Fibroblast of lung (primary cell): ENCODE measurements at places on chromosomes 2 and 18. TPM values are rescaled to one million over a fixed set of nuclear protein-coding genes. Genes with fewer than 3 reads are reported as not detected.
A peak's percentile ranks its signal among the peaks of the same experiment; 100 is the strongest.

The PLEK gene
- not detected in 2 replicates for total RNA-seq

The SLC4A5 gene
- total RNA-seq, result under 0.01 and 0.17 TPM in 2 replicates

The GPR39 gene
- total RNA-seq, result 0.26 and 1.3 TPM in 2 replicates

The FAM136A gene
- total RNA-seq, result 15.7 and 16.4 TPM in 2 replicates

The CABYR gene
- total RNA-seq, result 5.6 and 14.0 TPM in 2 replicates

The LTBP1 gene
- total RNA-seq, result 190 and 324 TPM in 2 replicates

The AQP12B gene
- total RNA-seq, result not detected in 2 replicates

The NIFK gene
- 45.5 and 47.4 TPM in 2 replicates for total RNA-seq

The IL18RAP gene
- total RNA-seq, result under 0.01 TPM in 1 of 2 replicates, not detected in the other

The GKN2 gene
- not detected in 2 replicates for total RNA-seq

The SERPINB10 gene
- not detected in 2 replicates for total RNA-seq

The SMARCAL1 gene
- total RNA-seq, result 11.8 and 25.1 TPM in 2 replicates

The VWC2L gene
- not detected in 2 replicates for total RNA-seq

The PLCL1 gene
- total RNA-seq, result 0.83 and 1.3 TPM in 2 replicates

The LOXHD1 gene
- total RNA-seq, result not detected in 2 replicates

GRCh38 chr18:37533647-37534584 lies 31.7 kb downstream of the CELF4 start:
- no peak for DNase-seq

DNA sequence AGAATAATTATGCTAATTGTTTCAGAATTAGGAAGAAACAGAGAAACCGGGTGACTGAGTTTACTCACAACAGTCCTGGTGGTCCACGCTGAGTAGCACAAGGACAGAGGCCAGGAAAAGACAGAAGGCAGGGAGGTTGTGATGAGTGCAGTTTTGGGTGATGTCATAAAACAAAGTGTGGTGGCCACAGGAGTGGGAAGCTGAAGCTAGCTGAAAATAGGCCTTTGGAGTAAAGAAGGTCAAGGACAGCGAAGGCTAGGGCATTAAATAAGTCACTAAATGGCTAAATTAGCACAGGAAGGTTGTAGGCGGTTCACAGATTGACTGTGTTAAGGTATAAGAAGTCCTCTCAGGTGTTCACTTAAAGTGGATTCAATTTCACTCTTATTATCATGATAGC lies 120.9 kb upstream of the TTN start:
- DNase-seq, result no peak

DNA sequence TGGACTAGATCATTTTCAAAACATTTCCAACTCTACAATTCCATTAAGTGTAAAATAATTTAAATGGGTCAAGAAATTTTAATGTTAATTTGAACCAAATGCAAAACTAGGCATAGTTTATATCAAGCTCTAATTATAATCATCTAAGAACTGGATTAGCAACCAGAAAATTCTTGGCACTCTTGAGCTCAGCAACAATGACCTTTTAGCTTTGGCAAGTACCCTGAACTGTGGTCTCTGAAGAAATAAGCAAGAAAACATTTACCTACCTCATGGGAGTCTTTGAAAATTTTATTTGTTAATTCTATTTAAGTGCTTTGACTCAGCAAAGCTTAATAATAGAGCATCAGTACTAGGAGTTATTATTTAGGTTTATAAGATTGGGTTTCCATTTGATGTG lies 313.2 kb downstream of the SATB2 start:
- no peak for DNase-seq

- DNase-seq, result no peak
These were observed 115.5 kb downstream of the LAMA1 start for GRCh38 chr18:7002107-7002506.

GRCh38 chr2:88585969-88586368 lies 41.3 kb downstream of the EIF2AK3 start:
- no peak for DNase-seq

DNA sequence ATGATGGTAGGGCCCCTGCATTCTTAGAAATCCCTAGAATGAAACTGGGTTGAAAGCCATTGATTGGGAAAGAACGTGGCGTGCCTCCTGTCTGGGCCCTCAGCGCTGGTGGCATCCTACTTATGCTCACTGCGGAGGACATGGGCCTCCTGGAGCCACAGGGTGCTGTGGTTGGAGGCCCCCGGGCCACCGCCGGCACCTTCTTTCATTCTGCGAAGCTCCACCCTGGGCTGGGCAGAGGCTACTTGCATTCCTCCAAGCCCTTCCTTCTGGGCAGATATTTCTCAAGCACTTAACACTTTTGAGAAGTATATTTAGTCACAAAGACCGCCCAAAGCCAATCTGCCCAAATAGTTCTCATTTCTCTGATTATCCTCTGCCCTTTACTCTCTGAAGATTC lies 311.9 kb downstream of the MYCN start:
- no peak for DNase-seq

GRCh38 chr2:460861-461260 lies 173.0 kb upstream of the ALKAL2 start:
- DNase-seq, result peak; percentile 46

DNA sequence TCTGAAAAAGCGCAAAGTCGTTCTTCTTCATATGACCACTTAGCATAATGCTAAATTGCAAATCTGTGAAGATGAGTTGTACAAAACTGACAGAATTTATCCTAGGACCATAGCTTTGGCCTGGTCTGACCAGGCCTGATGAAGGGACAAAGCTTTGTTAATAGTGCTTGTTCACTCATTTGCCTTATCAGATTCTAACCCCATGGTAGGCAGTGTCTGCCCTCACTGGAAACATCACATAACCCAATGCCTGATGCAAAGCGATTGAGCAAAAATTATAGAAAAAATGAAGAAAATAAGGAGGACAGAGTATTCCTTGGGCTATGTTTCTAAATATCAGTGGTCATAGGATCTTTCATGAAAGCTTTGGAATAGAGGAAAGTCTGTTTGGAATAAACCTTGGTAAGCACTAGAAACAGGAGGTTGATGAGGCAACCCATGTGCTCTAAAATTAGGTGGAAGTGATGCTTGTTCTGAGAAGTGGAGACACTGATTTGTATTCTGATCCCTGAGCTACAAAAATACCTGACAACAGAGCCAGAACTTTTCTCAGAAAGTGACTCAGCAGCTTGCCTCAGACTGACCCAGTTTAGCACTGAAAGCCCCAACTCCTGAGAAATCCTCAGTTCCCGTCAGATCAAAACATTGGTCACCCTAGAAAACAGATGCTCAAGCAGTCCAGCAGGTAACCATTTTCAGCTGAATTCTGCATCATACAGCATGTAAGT lies 131.4 kb upstream of the MAPRE2 start:
- DNase-seq, result peak; percentile 86

DNA sequence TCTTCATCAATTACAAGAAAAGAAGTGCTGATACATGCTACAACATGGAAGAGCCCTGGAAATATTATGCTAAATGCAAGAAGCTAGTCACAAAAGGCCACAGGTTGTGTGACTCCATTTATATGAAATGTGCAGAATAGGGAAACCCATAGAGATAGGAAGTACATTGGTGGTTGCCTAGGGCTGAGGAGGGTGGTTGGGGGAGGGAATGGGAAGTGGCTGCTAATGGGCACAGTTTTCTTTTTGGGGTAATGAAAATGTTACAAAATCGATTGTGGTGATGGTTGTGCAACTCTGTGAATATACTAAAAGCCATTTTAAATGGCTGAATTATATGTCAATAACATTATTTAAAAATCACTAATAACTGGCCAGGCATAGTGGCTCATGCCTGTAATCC lies 24.3 kb upstream of the RESP18 start:
- DNase-seq, result no peak

DNA sequence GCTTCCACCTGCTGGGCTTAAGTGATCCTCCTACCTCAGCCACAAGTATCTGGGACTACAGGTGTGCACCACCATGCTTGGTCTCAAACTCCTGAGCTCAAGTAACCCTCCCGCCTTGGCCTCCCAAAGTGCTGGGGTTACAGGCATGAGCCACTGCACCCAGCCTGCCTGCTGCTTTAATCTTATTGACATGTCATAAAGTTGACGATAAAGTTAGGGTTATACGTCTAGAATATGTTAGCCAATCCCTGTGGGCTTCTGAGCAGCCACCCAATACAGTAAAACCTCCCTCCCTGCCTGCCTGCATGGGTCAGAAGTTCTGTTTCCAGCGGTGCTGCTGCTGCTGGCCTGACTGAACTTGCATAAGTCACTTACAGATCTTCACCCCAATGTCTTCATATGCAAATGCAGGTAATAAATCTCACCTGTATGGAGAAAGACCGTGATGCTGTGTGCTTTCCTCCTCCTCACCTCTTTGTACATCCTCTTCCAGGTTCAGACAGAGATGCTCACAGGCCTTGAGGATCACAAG lies 30.1 kb downstream of the TGIF1 start:
- no peak for DNase-seq

- no peak for DNase-seq
These were observed 59.4 kb downstream of the FMNL2 start for GRCh38 chr2:152394326-152394725.

GRCh38 chr2:193240752-193241151 lies 1046.0 kb upstream of the TMEFF2 start:
- no peak for DNase-seq

- DNase-seq, result no peak
These were observed 348.6 kb upstream of the ID2 start for GRCh38 chr2:8333177-8333831.

DNA sequence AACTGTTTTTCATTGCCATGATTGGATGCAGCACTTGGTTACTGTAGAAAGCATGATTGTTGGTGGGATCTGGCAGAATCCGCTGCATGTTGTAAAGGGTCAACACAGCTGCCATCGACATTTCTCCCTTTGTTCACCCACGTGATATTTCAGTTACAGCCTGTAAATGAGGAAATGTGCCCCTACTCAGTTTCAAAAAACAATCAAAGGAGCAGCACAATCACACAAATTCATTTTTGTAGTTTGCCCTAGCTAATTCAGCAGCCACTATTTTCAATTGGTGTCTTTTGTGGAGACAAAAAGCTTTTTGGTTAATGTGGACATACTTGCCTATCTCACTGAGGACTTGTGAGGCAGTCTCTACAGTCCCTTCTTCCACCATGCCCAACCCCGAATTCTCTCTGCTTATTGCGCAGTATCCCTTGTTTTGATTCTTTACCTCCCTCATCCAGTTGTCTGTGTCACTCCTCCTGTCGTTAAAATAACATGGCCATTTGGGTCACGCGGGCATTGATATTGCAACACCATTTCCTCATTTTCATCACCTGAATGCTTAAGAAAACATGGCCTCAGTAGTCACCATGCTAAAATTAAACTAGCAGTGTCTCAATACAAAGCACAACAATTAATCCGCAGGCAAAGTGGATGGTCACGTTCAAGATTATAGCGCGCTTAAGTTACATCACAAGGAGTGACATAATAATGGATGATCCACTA lies 6.4 kb upstream of the PROC start:
- no peak for DNase-seq

GRCh38 chr18:63562284-63562683 lies 20.1 kb downstream of the SERPINB12 start:
- DNase-seq, result no peak

GRCh38 chr2:216015722-216016464 lies 2.5 kb upstream of the MREG start:
- no peak for DNase-seq

DNA sequence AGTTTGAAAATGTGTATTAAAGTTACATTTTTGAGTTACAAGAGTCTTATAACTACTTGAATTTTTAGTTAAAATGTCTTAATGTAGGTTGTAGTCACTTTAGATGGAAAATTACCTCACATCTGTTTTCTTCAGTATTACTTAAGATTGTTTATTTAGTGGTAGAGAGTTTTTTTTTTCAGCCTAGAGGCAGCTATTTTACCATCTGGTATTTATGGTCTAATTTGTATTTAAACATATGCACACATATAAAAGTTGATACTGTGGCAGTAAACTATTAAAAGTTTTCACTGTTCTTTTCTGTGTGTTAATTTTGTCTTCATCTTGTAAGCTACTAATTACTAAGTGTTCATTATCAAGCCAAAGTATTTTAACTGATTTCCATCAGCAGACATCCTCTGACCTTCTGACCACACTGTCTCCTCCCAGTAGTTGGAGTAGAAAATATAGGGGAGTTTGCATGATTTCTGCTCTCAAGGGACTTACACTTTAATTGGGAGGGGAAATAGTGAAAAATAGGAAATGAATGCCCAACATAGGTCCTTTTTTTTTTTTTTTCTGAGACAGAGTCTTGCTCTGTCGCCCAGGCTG lies 4.3 kb downstream of the PMAIP1 start:
- DNase-seq, result no peak

GRCh38 chr2:212863185-212863588 lies 288.2 kb downstream of the IKZF2 start:
- peak; percentile 11 for DNase-seq

- DNase-seq, result no peak
These were observed 19.5 kb downstream of the SLC20A1 start for GRCh38 chr2:112665113-112665780.

- DNase-seq, result peak; percentile 27
These were observed 50.0 kb upstream of the RFX8 start for GRCh38 chr2:101524806-101525430.

DNA sequence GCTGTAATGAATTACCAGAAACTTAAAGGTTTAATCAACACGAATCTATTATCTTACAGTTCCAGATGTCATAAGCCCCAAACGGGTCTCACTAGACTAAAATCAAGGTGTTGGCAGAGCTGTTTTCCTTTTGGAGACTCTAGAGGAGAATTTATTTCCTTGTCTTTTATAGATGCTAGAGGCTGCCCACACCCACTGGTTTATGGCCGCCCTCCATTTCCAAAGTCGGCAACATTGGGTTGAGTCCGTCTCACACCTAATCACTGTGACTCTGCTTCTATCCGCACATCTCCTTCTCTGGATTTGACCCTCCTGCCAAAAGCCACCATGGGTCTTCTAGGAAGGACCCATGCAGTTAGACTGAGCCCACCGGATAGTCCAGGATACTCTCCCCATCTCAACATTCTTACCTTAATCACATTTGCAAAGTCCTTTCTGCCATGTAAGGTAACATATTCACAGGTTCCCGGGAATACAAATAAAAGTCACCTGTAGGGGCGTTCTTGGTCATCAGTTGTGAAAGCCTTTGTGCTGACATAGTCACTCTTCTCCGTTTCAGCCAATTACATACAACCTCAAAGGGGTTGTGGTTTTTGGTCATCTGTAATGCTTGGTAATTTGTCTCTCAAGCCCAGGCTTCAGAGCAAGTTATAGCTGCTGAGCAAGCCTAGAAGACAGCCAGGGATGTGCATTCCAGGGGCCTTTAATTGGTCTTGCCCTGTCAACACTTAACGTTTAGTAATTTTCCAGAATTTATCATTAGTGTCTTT lies 179.4 kb downstream of the ANTXR1 start:
- DNase-seq, result peak; percentile 69

DNA sequence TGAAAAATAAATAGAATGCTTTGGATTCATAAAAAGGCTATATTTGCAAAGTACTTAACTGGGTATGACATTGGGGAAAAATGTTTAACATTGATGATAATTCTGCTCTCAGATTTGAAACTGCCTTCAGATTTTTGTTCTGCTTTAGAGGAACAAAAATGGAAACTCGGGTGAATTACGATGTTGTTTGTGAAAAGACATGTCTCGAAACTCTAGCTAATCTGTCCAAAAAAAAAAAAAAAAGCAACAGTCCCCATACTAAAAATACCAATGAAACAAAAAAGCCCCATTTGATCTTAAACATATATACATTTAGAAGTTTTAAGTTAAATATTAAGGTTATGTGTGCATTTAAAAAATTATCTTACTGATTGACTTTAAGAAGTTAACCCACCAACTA lies 3.0 kb downstream of the ZDBF2 start:
- DNase-seq, result no peak

- DNase-seq, result peak; percentile 69
These were observed 16.3 kb downstream of the FOSL2 start for GRCh38 chr2:28408764-28409599.
